Activated CD4-positive, alpha-beta T cell treated with anti-CD3 and anti-CD28 coated beads, Interleukin-2, amount 10 ng/mL, durations not matched to agents 24 days and 14 days (primary cell): ENCODE measurements at places on chromosomes 7 and 10.

DNA sequence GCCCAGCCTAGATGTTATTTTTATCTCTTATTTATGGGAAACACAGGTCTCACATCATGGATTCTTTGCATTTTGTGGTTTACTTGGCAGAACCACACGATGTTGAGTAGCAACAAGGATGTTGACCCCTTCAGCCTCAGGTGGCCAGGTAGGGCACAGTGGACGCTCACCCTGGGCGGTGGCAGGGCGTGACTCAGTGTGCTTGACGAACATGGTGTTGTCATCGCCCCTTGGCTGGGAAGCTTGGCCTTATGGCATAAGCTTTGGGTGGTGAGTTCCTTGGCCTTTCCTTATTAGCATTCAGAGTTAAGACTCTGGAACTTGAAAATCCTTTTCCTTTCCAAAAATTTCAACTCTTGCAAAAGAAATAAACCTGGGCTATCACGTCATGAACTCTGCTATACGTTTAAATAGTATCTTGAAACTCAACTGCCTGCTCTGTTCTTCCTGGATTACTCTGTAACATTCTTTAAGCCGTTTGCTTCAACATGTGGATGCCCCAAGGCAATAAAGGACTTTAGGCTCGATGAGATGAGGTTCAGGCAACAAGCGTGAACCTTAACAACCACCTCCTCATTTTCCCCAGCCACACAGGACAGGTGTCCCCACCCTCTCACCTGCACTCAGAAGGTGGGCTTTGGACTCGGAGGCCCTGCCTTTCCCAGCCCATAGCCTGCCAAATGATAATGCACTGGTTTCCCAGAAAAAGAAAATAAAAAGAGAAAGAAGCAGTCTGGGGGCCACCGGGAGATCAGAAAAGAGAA lies 22.5 kb upstream of the ECHDC3 start:
- no peak for DNase-seq

- DNase-seq = no peak
These were observed 740.4 kb upstream of the IGFBP3 start for GRCh38 chr7:46661431-46661830.

- no peak for DNase-seq
These were observed 47.2 kb downstream of the RHOBTB1 start for GRCh38 chr10:60896810-60897209.

DNA sequence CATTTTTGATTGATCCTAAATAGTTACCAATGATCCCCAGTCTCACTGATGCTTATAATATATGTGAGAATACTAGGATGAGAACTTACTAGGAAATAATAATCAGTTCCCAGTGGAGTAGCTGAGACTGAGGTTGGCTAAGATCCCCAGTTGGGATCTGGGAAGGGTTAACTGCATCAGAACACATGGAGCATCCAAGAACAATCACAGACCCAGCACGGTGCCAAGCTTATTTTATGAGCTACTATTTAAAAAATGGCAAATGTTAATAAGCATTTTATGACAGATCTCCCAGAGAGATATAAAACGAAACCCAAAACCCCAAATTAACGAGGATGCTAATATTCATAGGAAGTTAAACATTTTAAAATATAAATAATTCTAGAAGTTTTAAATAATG lies 379.5 kb downstream of the THSD7A start:
- DNase-seq = no peak

DNA sequence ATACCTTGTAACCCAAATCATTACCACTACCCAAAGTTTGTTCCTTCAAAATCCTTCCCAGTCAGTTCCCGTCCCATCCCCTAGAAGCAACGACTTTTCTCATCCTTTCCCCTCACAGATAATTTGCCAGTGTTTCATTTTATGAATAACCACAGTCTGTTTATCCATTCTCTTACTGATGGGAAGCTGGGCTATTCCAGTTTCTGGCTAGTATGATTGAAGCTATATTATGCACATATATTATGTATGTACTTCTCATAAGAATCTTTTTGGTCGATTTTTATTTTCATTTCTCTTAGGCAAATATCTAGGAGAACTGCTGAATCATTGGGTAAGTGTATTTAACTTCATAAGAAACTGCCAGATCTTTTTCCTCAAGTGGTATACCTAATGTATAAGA lies 114.6 kb downstream of the ZNF438 start:
- no peak for DNase-seq

GRCh38 chr7:27156508-27156898 lies at the start of gene HOXA7:
TSS of gene HOXA7 (minus strand) at chr7:27156675. CDS start at chr7:27156545, 130 bp downstream.
- DNase-seq = peak; percentile 58

DNA sequence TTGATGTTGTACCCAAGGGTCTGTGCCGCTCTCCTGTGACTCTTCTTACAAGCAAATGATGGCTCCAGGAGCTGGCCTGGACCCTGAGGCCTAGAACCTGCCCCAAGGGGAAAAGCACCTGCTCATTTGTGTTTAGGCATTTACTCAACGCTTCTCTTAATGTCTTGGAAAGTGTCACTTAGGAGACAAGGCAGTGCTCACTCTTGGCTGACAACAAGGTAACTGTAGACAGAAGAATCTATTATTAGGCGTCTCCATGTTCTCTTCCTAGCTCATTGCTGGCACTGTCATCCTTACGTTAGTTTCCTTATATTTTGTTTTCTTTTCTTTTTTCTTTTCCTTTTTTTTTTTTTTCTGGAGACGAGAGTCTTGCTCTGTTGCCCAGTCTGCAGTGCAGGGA lies 38.1 kb upstream of the SUN1 start:
- DNase-seq = no peak

GRCh38 chr10:70762441-70763175 lies 22.6 kb downstream of the TBATA start:
- DNase-seq = no peak

- DNase-seq = no peak
These were observed 129.0 kb downstream of the DNAH11 start for GRCh38 chr7:21671859-21672258.

DNA sequence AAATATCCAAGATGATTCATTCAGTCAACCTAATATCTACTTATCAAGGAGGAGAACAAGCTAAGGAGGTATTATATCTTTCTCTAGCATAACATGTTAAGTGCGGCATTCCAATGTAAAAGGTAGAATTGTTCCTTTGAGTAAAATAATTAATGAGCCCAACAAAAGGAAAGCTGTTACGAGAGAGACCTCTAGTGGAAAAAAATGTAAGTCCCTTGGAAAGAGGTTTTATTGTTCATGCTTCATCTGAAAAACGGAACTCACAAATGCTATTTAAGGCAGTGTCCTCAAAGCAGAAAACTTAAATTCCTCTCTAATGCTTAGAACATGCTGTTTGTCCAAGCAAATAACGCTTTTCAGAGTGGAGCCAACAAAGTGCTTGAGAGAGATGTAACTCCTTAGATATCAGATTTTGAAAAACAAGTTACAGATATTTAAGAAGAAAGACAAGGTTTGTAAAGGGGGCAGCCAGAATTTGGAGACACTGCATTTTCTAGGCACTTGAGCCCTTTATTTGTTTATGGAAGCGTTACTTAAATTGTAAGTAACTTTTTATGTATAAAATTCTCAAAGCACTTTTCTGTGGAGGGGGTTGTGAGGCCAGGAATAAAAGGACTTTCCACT lies 119.9 kb downstream of the TFEC start:
- DNase-seq = no peak

- DNase-seq = no peak
These were observed 212.3 kb upstream of the CSTF2T start for GRCh38 chr10:51911723-51912122.

DNA sequence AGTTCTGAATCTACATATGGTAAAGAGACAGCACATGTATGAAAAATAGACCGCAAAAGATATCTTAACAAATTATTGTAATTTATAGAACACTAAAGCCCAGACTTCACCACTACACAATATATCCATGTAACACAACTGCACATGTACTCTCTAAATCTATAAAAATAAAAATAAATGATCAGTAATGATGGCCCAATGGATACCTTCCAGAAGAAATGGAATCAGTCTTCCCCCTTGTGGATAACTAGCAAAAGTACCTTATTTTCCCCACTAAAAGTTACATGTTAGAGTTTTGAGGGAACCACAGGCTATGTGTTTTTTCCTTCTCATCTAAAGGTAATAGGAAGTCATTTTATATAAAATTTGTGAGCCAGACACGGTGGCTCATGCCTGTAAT lies 25.7 kb downstream of the C7orf25 start:
- no peak for DNase-seq

- peak; percentile 85 for DNase-seq
These were observed 16.2 kb upstream of the DLD start for GRCh38 chr7:107874605-107875446.

DNA sequence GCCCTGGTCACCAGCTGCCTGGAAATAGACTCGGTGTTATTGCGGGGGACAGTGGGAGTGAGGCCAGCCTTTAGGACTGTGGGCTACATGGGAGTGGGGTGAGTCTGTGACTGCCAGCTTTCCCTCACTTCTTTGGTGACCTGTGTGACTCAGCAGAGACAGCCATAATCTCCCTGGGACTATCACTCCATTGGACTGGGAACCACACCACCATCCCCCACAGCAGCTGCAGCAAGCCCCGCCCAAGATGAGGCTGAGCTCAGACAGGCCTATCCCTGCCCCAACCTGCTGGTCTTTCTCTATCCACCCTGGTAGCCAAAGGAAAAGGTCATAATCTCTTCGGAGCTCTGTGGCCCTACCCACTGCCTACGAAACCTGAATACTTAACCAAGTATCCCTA lies 263.2 kb downstream of the FZD1 start:
- no peak for DNase-seq

GRCh38 chr7:12586271-12586670 lies 15.8 kb downstream of the SCIN start:
- no peak for DNase-seq

GRCh38 chr7:156257904-156258303 lies 382.7 kb upstream of the RNF32 start:
- DNase-seq = peak; percentile 13
